ENCODE measurements at places on chromosomes 7 and 10. TPM values are rescaled to one million over a fixed set of nuclear protein-coding genes. Genes with fewer than 3 reads are reported as not detected.

The CCDC172 gene
- not detected for total RNA-seq

The KNDC1 gene
- total RNA-seq: 0.56 TPM

The CPA5 gene
- total RNA-seq: under 0.01 TPM

The BZW2 gene
- 58.1 TPM for total RNA-seq

The HSPA12A gene
- 16.1 TPM for total RNA-seq

The TMEM176B gene
- total RNA-seq: not detected

The NRF1 gene
- 12.2 TPM for total RNA-seq

The ZCWPW1 gene
- 0.56 TPM for total RNA-seq

The PODXL gene
- total RNA-seq: 1.4 TPM

The DHTKD1 gene
- 20.3 TPM for total RNA-seq

The C7orf33 gene
- total RNA-seq: not detected

The CYP2C19 gene
- total RNA-seq: not detected

The EXOC4 gene
- 94.6 TPM for total RNA-seq

The FGF8 gene
- not detected for total RNA-seq

The HOGA1 gene
- 0.36 TPM for total RNA-seq
